M059J (cell line): ENCODE measurements at places on chromosomes 3 and 15.

DNA sequence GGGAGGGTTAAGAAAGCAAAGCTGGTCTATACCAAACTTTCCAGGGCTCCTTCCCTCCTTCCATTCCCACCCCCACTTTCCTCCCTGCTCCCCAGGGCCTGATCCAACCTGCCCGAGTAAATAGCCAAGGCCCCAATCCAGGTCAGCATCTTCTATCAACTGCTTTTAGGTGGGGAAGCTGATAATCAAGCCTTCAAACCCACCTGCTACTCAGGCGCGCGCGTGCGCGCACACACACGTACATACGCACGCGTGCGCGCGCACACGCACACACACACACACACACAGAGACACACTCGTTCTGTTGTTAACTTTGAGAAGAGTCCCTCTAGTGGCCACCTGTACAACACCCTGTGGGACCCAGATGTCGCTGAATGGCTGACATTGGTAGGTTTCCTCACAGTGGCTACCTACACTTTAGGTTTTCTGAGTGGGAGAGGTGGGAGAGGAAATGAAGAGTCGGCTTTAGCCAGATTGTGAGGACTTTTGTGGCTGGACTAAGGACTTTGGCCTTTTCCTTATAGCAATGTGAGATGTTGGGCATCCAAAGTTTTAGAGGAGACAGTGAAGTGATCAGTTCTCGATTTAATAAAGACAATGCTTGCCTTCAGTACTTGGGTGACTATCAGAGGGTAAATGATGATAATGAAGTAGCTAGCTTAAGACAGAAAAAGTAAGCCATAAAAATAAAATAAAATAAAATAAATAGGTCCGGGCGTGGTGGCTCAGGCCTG is 179.9 kb upstream of the C2CD4B start:
- DNase-seq, result peak; percentile 36

DNA sequence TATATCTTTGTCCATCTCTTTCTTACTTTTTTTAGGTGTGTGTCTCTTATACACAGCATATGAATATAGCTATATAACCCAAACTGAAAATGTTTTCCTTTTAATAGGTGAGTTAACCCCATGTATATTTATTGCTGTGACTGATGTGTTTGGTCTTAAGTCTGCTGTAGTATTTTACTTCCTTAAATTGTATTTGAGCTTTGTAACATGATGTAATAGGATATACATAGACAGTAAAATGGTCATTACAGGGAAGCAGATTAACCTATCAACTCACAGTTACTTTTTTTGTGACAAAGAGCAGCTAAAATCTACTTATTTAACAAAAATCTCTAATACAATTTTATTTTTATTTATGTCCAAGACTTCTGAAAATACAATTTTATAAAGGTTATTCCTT is 51.8 kb upstream of the CDAN1 start:
- DNase-seq, result no peak

DNA sequence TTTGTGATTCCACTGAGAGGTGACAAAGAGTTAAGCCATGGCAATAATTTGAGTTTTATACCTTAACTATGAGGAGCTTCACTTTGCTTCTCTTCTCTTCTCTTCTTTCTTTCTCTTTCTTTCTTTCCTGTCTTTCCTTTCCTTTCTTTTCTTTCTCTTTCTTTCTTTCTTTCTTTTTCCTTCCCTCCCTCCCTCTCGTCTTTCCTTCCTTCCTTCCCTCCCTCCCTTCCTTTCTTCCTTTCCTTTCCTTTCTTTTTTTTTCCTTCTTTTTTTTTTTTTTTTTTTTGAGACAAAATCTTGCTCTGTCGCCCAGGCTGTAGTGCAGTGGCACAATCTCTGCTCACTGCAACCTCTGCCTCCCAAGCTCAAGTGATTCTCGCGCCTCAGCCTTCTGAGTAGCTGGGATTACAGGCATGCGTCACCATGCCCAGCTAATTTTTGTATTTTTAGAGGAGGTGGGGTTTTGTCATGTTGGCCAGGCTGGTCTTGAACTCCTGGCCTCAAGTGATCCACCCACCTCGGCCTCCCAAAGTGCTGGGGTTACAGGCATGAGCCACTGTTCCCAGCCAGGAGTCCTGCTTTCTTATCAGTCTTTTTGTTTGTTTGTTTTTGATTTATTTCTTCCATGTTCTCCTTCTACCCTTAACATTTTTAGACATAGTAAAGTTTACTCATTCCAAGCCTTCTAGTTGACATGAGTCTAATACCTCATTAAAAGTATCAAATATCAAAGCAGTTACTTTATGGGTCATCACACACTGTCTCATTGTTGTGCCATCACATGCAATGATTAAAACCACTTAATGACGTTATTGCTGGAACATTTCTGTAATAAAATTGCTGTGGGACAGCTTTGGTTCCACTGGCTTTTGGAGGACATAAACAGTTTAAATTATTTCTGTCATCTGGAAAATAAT is 29.9 kb downstream of the SLC49A4 start:
- peak; percentile 94 for DNase-seq

DNA sequence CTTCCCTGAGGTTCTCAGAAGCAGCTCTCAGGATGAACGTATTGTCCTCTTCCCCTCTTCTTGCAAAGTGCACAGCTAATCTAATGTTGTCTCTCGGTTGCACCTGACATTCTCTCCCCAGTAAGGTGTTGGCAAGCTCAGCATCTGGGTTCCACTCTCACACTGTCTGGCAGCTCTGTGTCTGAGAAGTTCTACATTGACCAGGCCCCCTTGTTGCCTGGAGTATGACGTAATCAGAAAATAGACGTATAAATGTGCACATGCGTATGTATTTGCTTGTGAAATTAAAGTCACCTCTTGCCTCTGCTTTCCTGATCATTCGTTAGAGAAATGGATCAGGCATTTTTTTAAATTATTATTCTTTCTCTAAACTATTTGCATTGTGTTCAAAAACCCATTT is 67.7 kb downstream of the USF3 start:
- DNase-seq, result no peak
